ENCODE measurements at places on chromosomes 12 and 14.

GRCh38 chr12:69900720-69901131, 75.7 kb downstream of the MYRFL start:
- peak; percentile 61 for DNase-seq

GRCh38 chr12:132222096-132222807, 78.0 kb downstream of the NOC4L start:
- peak; percentile 36 for DNase-seq

GRCh38 chr14:72722201-72722785, 171.6 kb downstream of the DPF3 start:
- DNase-seq = no peak

- DNase-seq = no peak
Measured at GRCh38 chr14:54639611-54640010, 72.7 kb downstream of the SAMD4A start.

DNA sequence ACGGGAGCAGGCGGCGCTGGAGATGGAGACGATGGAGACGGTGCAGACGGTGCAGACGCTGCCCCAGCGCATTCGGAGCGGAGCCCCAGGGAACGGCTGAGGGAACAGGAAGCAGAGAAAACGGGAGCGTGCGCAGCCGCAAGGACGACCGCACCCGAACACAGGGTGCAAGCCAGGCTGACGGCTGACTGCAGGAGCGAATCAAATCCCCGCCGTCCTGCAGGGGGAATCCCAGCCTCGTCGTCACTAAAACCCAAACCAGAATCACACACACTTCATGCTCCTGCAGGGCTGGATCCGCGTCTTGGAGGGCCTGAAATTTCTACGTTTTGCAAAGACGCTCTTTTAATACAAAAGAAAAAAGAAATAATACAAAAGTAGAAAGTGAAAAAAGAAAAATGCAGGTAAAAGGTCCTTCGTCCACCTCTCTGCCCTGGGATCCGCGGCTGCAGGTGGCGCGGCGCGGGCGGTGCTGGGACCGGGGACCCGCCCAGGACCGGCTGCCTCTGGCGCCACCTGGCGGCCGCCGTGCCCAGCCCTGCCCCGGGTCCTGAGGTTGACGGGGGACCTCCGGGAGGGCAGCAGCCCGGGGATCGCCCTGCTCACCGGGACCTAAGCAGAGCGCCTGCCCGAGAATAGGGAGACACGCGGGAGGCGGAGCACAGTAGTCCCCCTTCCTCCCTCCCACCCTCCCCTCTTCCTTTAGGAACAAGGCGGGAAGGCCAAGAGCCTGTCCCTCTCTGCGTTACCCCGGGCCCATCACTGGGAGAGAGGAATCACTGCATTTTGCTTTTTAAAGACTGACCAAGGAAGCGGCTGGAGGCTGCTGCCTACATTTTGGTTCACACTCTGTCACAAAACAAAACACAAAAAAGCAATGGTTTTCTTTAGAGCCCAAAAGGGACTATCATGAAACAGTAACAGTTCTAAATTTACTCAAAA, 20.1 kb downstream of the STX2 start:
- DNase-seq = peak; percentile 81

DNA sequence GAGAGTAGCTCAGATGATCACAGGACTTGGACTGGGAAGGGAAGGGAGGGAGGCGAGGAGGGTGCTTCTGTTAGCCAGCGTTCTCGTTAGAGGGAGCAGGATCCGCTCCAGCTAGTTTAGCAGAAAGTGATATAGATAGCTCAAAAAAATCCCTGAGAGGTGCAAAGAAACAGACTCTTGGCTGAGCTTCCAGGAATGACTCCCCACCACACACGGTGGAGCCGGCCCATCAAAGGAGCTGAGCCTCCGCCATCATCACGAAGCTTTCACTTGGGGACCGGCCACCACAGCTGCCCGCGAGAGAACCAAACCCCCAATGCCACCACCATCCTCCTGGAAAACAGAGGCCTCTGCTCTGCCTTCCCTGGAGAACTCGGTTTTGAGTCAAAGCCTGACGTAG, 124.6 kb upstream of the BCL2L14 start:
- no peak for DNase-seq

DNA sequence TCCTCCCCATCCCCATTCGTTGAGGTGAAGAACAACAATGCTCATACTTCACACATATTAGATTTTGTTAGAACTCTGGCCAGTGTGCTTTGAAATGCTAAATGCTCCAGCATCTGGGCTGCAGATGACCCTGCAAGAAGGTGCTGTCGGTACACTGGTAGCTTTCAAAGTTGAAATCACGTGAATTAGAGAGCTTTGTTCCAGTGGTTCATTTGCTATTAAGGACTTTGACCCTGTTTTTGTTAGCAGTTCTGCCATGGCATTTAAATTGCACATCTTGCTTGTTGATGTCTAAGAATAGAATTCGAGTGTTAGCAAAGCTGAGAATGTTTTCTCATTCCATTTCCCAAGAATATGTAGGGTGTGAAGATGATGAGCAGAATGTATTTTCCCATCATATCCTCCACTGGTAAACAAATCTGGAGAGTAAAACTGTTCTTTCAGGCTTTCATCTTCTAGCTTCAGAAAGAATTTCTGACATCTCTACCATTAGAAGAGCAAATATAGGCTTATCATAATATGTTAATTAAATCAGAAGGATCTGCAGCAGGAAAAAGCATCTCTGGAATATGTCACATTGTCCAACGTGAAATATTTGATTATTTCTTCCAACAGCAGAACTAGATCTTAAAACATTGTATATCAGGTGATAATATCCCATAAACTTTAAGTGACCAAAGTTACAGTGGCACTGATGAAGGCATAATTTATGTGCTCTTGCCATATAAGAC, 98.8 kb upstream of the PDE3A start:
- no peak for DNase-seq

DNA sequence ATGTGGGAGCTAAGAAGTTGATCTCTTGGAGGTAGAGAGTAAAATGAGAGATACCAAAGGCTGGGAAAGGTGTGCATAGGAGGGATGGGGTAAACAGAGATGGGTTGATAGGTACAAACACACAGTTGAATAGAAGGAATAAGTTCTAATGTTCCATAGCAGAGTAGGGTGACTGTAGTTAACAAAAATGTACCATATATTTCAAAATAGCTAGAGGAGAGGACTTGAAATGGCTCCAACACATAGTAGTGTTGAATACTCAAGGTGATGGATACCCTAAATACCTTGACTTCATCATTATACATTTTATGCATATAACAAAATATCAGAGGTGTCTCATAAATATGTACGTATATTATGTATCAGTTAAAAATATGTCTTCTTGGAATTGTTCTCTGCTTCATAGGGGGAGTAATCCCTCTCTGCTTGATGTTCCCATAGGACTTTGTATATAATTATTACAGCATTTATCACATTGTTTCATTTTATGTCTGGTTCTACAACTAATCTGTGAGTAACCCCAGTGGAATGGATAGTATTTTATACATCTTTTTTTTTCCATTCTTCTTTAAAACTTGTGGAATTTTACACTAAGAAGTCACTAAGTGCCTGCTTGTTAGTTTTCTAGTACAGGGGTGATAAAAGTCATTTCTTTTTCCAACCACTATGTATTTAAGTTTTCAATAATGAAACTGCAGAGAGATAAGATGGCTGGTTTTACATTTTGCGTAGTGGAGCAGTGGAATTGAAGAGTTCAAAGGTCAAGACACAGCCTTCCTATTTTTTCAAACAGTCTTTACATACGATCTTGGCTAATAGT, 1940.0 kb upstream of the SEL1L start:
- DNase-seq = no peak

DNA sequence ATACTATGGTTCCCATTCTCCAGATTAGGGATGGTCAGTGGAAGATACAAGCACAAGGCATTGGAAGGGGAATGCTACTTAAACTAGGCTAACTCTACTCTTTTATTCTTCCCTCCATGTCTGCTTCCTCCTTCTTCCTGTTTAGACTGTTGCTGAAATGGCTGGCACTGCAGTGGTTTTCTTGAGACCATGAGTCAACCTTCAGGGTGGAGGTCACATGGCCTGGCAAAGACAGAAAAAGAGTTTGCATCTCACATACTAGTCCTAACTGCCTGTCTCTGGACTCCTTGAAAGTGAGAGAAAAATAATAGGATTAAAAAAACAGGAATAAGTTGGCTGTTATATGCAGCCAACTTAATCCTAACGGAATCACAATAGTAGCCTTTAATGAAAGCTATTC, 37.0 kb downstream of the ALDH1L2 start:
- DNase-seq = no peak
